ENCODE measurements at places on chromosomes 7 and 10.
A peak's percentile ranks its signal among the peaks of the same experiment; 100 is the strongest.

DNA sequence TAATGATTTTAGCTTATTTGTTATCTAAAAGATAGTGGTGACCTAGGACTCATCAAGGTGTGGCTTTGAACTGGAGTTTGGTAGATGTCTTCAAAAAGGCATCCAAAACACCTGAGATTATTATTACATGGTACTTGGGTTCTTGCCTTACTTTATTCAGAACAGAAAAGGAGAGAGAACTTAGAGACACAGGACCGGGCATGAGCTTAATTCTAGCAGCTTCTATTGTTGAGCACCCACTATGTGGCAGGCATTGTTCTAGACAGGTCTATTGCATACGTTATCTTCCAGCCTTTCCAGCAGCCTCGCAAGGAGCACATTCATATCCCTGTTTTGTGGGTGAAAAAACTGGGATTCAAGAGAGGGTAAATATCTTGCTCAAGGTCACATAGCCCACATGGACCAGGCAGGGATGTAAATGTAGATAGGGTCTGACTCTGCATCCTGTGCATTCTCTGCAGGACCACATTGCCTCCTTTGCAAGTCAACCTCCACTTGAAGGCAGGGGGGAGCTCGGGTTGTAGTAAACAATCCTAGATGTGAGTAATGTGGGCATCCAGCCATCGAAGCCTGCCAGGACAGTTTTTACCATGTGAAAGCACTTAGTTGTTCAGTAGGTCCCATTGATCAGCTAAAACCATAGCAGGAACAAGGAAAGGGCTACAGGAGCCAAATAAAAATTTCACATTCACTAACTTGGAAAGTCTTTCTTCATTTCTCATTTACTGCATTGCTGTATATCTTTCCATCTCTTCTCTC, 551.4 kb downstream of the LRMDA start:
- no peak for DNase-seq

GRCh38 chr7:117873310-117874190, at the start of gene CTTNBP2:
CTTNBP2 (minus strand) TSS chr7:117873441; CDS start chr7:117873415, 26 bp downstream.
- no peak for DNase-seq

DNA sequence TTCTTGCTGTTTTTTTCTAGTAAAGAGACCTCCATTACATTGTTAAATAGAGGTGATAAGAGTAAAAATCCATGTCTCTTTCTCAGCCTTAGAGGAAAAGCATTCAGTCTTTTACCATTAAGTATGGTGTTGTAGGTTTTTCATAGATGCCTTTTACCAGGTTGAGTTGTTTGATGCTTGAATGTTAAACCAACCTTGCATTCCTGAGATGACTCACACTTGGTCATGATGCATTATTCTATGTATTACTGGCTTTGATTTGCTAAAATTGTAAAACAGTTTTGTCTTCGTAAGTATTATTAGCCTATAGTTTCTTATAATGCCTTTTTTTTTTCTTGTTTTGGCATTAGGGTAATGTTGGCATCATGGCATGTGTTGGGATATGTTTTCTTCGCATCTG, 90.0 kb downstream of the ANKRD61 start:
- DNase-seq: no peak

GRCh38 chr10:111648046-111648445, 535.5 kb downstream of the GPAM start:
- no peak for DNase-seq

DNA sequence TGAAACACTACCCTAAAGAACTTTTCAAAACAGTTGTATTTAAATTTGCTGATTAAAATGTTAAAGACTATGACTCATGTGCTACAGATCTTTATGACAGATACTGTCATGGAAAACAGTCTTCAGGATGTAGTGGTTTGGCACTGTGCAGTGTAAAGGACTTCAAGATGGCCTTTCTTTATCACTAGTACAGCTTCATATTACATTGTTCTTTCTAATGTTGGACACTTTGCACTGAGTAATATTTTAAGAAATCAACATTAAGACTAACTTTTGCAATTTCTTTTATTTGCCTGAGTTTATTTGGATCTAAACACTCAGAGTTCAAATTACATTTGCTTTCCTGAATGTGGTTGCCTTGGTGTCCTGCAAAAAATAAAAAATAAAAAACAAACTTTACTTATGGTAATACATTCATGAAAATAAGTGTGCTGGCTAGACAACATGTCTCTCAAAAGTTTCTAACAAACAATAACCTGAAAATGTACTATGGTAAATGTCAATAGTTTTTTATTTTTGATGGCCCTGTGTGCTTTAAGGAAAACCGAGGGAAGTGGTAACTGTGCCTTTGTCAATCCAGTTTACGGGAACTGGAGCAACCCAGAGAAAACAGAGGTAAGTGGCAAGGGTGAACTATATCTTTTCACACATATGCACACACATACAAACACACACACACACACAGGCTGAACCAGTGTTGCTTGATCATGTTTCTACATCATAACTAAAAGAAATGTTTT, 85.9 kb upstream of the PLXDC2 start:
- DNase-seq: no peak

DNA sequence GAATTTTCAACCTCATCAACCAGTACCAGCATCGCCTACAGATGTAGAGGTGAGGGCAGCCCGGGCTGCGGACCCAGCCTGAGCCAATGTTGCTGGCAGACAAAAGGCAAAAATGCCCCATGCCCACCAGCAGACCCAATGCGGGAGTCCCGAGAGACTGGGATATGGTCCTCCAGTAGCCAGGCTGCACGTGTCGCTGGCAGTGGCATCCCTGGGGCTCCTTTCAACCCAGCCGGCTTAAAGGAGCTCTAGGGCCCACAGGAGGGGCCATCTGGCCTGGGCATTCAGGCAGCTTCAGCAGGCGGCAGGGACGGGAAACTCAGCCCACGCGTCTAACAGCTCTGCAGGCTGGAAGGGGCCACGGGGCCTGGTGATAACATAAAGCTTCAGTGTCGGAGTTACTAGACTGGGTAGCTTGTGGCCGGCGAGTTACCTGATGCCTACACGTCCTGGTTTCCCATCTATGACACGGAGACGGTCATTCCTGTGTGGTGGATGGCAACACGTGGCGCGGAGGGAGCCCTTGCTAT, 70.7 kb downstream of the PROSER2 start:
- DNase-seq: no peak

DNA sequence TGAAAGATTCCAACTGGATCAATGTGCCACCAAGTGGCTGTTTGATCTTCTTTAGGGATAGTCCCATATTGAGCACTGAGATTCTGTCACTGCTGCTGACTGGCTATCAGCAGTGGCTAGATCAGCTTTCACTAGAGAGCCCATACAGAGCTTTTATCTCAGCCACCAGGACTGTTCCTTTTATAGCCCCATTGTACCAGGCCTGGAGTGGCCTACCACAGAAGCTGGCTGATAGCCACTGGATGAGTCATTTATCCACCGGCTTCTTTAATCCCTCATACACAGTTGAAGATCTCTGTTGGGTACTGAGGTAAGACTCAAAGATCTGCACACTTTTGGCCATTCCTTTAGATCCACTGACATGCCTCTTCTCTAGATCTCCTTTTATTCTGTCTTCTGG, 1101.1 kb downstream of the SORCS3 start:
- no peak for DNase-seq

- no peak for DNase-seq
These were observed 14.5 kb downstream of the TOMM7 start for GRCh38 chr7:22808140-22808539.

DNA sequence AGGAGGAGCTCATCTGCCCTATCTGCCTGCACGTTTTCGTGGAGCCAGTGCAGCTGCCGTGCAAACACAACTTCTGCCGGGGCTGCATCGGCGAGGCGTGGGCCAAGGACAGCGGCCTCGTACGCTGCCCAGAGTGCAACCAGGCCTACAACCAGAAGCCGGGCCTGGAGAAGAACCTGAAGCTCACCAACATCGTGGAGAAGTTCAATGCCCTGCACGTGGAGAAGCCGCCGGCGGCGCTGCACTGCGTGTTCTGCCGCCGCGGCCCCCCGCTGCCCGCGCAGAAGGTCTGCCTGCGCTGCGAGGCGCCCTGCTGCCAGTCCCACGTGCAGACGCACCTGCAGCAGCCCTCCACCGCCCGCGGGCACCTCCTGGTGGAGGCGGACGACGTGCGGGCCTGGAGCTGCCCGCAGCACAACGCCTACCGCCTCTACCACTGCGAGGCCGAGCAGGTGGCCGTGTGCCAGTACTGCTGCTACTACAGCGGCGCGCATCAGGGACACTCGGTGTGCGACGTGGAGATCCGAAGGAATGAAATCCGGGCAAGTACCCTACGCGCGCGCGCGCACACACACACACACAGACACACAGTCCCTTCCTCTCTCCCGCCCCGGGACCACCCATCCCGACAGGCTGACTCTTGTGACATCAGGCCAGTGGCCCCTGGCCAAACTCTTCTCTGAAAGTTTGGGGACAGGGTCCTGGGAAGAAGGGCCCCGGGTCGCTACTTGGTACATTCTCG, 538 bp downstream of the TRIM8 start:
- peak; percentile 72 for DNase-seq

- DNase-seq: peak; percentile 95
These were observed at the start of gene KDM7A for GRCh38 chr7:140176811-140177702. KDM7A (minus strand) TSS chr7:140176983; CDS start chr7:140176937, 46 bp downstream.

DNA sequence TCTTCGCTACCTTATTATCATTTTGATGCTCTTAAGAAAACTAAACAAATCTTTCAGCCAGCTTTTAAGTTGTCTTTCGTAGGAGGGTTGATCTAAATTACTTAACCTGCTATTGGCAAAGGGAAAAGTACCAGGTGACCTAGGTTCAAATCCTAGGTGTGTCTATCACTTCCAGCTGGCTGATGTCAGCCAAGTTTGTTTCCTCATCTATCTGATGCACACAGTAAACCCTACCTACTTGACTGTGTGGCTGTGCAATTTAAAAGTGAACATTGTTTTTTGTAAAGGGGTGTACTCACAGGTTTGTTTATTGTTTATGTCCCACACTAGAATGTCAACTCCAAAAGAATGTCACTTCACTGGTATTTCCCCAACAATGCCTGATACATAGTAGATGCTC, 21.9 kb upstream of the CAMK1D start:
- DNase-seq: no peak

DNA sequence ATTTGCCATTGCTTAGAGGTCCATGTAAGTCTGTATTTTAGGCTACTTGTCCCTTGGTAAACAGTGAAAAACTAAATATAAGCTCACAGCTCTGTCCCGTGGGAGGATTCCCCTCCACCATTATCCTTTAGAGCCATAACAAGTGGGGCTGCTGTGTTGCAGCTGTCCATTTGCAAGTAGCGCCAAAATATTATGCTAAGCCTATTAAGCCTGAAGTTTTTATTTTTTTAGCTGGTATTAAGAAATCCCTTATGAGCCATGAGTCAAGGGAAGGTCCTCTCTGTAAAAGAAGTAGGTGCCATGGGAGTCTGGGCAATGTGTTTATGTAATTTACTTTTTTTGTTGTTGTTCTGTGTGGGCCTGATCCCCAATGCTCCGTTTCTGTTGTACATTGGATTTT, 183.9 kb downstream of the THSD7A start:
- DNase-seq: no peak

DNA sequence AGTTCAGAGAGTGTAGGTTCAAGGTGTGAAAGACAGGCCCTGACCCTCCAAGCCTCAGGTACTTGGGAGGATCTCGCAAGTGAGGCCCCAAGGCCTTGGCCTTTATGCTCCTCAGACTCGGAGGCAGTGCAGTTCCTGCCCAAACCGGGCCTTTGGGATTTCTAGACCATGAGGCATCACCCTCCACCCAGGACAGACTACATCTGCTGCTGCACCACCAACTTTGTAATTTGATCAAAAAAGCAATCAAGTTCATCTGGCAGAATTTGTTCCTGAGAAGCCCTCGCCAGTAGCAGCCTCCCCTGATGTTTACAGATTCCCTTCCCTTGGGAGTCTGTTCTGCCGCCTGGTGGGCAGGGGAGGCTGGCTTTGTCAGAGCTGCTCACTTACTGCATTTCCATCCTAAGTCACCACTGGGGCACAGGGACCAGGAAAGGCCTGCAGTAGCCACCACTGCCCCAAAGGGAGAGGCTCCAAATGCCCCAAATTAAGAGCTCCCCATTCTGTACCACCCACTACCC, 2.1 kb downstream of the CAMK2G start:
- DNase-seq: no peak

DNA sequence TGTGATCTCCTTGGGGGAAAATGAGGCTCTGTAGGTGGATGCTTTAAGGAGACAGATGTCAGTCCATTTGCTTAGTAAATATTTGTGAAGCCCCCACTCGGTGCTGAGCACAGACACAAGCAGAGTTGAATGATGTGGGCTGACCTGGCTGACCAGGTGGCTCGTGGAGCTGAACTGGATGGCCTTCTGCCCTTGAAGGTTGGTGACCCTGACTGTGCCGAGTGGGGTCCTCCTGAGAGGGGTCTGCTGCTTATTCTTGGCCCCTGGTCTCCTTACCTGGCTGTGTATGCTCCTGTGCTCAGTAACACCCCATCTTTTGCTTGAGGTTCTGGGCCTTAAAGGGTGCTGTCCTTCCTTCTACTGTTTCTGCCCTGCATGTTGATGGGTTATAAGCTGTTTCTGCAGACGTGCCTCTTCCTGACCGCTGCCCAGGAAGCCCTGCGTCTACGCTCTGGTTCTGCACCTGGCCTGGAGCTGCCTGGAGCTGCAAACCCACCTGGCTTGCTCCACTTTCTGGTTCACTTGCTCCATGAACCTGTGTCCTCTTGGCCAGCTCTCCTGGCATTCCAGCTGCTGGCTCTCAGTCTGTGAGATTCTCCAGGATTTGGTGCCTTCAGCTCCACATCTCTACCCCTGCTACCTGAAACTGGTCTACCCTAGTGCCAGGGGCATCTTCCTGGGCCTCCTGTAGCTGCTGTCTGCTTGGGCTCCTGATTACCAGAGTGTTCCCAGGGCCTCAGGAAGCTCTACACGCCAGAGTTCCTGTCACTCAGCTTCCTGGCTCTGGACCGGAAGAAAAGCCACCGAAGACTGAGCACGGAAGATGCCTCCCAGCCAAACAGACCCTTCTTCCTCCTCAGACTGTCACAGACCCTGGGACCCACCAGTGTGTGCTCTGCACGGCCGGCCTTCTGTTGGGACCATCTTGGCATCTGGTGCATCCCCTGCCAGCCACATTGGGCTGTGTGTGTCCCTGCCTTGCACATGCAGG, 76.5 kb downstream of the ADCY1 start:
- no peak for DNase-seq
